SHP77 treated with DMSO at 0.1 percent for 48 hours (cell line): ENCODE measurements at places on chromosomes 2 and 18.

DNA sequence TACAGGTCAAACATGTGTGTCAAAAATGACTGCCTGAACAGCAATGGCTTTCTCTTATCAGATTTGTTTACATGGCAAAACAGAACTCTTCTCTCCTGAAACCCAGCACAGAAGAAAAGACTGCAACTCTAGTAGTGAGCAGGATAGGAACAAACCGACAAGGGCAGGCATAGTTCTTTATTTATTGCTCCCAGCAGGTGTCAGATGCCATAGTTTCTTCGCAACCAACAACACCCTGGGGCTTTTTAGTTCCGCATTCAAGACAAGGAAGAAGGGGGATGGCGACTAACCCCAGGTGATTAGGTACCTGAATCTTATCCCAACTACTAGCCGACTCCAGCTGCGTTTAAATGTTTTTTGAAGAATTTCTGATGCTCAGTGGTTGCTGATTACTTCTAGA is 367.5 kb upstream of the FIGN start:
- no peak for DNase-seq

GRCh38 chr2:172063446-172063845 is 21.9 kb upstream of the DLX1 start:
- DNase-seq, result no peak

DNA sequence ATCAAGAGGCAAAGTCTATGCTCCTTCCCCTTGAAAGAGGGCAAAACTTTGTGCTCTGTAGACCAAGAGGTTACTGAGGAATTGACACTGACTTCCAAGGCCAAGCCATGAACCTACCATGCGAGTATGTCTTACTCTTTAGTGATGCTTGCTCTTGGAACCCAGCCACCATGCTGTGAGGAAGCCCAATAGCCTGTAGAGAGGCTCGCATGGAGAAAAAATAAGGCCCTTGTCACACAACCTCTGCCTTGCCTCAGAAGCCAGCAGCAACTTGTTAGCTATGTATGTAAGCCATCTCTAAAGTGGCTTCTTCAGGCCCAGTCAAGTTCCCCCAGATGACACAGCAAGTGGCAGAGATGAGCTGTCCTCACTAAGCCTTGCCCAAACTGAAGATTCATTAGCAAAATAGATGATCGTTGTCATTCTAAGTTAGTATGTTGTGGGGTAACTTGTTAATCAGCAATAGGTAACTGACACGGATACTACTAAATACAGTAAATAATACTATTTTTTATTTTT is 66.1 kb upstream of the RGPD5 start:
- no peak for DNase-seq

GRCh38 chr2:5215989-5216607 is 476.1 kb upstream of the SOX11 start:
- DNase-seq, result peak; percentile 78

DNA sequence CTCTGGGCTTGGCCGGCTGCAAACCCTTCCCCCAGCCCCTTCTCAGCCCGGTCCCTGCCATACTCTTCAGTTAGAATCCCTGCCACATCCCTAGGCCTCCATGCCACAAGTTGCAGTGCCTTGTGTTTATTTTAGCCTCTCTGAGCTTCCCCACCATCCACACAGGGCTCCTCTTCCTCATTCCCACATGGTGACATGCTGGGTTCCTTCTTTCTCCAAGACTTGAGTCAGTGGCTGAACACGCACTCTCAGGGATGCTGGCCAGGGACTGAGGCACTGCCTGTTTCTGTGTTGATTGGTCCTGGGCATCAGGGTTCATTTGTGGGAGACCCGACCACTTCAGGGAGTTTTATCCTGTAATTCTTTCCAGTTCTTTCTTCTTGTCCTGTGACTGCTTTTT is 56.3 kb downstream of the KCNS3 start:
- DNase-seq, result no peak

- DNase-seq, result no peak
These were observed 87.6 kb downstream of the TTC27 start for GRCh38 chr2:32715391-32715841.

GRCh38 chr2:184527058-184527457 is 71.3 kb upstream of the ZNF804A start:
- no peak for DNase-seq

DNA sequence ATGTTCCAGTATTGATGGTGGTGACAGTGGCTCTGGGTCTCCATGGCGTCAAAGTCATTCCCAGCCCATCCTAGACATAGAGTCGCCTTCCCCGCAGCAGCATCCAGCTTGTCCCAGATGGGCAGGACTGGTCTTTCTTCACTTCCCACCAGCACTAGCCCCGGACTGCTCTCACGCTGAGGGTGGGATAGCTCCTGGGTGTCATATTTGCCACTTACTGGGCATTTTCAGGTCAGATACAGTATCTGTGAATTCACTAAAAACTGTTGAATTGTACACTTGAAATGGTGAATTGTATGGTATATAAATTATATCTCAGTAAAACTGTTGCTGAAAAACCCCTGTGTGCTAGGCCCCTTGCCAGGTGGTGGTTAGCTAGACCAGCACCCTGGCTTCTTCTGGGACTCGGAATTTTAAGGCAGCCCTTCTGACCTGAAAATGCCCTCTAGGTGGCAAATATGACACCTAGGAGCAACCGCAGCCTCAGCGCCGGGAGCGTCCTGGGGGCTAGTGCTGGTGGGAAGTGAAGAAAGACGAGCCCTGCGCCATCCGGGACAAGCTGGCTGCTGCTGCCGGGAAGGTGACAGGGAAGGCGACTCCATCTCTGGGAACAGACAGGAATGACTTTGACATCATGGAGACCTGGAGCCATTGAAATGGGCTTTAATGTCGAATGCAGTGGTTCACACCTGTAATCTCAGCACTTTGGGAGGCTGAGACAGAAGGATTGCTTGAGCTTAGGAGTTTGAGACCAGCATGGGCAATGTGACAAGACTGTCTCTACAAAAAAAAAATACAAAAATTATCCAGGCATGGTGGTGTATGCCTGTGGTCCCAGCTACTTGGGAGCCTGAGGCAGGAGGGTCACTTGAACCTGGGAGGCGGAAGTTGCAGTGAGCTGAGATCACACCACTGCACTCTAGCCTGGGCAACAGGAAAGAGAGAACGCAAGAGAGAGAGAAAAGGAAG is 56.2 kb downstream of the DDX1 start:
- no peak for DNase-seq

DNA sequence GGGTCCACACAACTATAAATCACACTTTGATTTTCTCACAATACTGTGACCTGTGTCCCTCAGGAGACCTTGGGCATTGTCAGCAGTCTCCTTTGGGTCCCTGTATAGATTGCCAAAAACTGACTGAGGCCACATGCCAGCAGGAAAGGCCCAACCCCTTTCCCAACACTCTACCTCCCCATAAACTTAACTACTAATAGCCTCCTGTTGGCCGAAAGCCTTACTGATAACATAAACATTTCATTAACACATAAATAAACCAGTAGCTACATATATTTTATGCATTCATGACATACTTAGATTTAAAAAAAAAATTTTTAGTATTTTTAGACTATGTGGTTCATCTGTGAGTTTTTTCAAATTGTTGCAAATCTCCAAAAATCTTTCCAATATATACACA is 153.5 kb downstream of the ARL4C start:
- no peak for DNase-seq

DNA sequence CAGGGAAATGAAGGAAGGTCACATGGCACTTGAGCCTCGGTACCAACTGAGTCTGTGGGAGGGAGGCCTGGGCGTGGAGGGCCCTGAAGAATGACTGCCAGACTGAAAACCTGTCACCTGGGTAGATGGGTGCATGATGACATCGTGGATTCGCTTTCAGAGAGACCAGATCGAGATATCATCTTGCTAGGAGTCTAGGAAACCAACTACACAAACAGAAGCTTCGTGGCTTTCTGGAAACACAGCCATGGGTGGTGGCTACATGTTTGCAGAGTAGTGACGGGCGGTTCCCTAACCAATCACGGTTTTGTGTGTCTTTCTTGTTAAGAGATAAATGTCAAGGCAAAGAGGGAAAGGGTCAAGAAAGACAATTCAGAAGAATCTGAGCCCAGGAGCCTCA is 155.0 kb downstream of the EIPR1 start:
- no peak for DNase-seq

DNA sequence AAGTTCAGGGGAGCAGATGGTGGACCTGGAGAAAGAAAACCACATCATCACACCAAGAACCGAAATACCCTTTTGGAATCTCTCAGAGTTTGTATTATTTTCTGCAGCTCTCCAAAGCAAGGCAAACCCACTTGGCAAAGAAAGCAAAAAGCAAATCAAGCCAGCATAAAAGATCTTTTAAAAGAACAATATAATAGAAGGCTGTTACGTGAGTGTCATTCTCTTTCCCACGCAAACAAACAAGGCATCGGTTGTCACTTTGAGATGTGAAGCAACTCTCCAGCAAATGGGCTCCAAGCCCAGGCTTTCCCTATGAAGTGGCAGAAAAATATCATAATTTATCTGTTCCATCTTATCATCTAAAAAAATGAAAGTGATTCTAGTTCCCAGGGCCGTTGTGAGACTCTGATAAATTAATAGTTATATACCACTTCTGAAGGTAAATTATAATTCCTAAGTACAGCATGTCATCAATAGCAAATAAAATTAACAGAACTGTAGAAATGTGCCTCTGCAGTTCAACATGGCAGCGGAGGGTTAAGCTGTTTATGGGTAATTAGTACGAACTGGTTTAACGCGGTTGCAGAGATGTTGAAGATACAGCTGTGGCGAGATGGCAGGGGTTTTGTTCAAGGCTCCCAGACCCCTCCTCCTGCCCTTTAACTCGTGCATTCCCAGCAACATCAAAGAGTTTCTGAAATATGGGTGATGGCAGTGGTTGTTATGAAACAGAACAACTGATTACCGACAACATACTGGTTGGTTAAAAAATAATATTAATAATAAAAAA is 89.2 kb downstream of the EPHA4 start:
- no peak for DNase-seq

DNA sequence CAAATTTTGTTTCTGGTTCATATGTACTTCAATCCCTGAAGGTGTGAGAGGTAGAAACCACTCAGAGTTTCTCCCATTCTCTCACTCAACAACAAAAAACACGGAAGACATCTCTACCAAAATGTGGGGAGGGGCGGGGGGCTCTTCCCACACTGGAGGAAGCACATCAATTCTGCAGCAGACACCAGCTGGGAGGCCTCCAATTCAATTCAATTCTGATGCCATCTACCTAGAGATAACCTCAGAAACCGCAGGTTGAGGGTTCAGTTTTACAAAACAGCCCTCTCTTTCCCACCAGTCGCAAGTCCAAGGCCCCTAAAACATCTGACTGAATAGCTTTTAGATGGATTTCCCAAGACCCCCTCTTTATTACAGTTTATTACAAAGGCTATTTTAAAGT is 7.0 kb upstream of the MCFD2 start:
- DNase-seq, result no peak

DNA sequence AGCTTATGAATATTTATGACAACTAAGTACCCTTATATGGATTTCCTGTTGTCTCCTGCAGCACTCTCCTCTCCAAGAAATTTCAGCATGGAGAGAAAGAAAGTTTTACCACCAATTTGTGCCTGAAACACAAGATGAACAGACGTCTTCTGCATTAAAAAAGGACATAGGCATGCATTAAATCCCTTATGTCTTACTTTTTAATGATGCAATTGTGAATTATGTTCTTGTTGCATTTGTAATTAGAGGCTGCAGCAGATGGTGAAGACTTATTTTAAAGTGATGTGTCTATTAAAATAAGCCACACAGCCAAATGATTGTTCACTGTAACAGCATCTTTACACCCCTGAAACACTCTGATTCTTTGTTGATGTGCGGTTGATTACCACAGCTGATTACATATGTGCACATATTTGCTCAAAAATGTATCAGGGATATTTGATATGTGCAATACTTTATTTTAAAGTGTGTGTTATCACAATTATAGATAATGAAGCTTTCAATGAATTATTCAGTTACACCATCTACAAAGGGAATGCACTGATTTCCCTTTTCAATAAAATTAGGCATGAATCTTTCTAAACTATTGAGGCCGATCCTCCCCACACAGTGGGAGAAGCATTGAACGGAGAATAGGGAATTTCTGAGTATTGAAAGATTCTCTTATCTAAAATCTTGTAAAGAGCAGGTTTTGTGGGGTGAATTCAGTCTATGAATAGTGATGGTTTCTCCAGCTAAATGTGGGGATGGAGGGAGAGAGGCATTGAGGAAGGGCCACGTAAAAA is 585.1 kb downstream of the SLC4A3 start:
- DNase-seq, result no peak

DNA sequence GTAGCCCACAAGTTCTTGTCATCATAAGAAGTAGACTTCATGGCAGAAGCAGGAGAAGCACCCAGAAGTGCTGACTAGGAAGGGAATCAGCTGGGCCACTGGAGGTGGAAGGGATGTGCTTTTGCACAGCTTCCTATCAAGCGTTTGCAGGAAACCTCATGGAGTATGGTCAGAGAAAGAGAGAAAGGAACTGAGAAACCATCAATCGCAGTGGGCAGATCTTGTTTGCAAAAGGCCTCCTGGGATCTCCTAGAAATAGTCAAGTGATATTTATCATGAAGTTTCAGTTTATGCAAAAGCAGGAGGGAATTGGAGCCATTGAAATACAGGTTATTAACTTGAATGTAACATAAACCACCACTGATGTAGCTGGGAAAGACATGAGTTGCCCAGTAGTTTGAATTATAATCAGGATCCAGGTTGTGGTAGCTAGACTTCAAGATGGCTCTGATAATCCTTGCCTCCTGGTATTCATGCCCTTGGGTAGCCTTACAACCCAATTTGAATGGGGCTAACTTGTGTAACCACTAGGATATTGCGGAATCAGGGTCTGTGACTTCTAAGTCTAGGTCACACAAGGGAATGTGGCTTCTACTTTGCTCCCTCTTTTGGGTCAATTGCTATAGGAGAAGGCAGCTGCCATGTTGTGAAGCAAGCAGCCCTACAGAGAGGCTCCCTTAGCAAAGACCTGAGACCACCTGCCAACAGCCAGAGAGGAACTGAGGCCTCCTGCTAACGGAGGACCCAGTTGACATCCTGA is 69.8 kb upstream of the TCF4 start:
- DNase-seq, result no peak

DNA sequence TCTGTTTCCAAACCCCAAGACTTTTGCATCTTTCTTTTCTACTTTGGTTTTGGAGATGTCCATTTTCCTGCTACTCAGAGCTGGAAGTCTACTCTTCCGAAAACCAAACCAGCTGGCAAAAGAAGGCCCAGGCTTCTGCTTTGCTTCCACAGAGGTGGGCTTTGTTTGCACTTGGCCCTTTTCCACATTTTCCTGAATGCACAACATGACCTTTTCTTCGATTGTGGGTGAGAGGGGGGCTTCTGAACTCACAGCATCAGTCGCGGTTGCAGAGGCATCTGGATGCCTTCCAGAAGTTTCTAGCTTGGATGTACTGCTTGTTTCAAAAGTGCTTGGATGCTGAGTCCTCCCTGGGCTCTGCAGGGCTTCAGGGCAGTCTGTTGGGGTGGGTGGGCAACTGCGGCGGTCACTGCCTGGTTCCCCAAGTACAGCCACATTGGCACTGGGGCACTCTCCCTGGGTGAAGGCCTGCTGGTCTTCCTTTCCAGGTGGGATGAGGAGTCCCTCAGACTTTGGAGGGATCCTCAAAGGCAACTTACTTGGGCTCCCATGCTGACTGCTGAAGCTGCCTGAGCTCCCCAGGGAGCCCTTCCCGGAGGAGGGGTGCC is 112.3 kb upstream of the LYPD1 start:
- no peak for DNase-seq

GRCh38 chr2:56230156-56230555 is 46.4 kb downstream of the CCDC85A start:
- no peak for DNase-seq
